ENCODE measurements at places on chromosomes 12 and 14.

DNA sequence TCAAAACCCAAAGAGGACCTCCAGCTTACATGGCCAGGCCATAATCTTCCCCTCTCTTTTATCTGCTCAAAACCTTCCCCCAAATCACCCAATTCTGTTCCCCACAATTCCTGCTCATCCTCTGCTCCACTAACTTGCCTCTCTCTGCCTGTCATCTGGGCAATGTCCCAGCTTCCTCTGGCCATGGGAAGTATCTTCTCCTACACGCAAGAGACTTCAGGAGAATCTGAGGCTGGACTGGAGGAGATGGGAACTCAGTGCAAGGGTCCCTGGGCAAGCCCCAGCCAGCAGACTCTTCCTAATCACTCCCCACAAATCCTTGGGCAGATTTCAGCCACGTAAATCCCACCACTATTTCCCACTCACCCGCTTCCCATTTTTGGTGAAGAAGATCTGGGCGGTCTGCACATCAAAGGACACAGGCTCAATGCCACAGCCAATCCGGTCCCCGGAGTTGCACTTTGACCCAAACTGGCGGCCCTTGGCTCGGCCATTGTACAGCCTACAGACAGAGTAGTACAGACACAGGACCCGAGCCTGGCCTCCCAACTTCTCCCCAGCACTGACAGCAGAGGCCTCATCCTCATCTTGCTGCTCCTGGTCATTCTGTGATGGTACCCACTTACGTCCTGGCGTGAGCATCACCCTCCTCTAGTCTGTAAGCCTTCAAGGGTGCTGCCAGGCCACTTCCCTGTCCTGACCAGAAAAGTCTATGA lies 4.7 kb downstream of the SPRYD3 start:
- no peak for DNase-seq

DNA sequence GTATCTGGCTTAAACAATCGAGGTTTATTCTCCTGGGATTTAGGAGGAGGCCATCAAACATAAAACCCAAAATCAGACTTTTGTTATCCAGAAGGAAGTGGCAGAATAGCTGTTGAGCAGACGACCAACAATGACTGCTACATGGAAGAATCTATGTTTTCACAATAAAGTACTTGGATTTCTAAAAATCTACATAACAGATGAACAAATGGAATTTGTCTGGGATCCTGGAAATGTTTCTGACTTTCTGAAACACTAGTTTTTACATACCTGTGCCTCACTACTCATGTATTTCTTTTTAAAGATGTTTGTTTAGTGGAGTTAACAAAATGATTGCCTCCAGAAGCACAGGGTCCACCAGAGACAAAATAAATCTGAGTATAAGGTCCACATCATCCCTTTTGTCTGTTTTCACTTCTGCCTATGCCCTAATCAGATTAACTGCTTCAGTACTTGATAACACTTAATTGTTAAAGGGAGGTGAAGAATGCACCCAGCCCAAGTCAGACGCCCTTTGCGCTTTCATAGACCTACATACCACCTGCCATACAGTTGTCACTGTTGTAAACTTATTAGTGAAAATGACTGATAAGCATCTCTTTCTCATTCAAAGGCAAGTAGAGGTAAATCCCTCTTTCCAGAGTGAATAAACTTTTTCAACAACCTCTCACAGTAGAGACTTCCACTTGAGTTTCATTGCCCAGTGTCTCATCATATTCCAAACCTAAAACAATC lies 164.6 kb downstream of the EGLN3 start:
- DNase-seq: no peak

- DNase-seq: no peak
Observed at GRCh38 chr14:61742371-61742770, 19.8 kb upstream of the SNAPC1 start.

- DNase-seq: no peak
Observed at GRCh38 chr12:193261-193660, 20.7 kb downstream of the SLC6A12 start.

GRCh38 chr14:94686511-94687160 lies 74.4 kb downstream of the SERPINA3 start:
- DNase-seq: no peak

DNA sequence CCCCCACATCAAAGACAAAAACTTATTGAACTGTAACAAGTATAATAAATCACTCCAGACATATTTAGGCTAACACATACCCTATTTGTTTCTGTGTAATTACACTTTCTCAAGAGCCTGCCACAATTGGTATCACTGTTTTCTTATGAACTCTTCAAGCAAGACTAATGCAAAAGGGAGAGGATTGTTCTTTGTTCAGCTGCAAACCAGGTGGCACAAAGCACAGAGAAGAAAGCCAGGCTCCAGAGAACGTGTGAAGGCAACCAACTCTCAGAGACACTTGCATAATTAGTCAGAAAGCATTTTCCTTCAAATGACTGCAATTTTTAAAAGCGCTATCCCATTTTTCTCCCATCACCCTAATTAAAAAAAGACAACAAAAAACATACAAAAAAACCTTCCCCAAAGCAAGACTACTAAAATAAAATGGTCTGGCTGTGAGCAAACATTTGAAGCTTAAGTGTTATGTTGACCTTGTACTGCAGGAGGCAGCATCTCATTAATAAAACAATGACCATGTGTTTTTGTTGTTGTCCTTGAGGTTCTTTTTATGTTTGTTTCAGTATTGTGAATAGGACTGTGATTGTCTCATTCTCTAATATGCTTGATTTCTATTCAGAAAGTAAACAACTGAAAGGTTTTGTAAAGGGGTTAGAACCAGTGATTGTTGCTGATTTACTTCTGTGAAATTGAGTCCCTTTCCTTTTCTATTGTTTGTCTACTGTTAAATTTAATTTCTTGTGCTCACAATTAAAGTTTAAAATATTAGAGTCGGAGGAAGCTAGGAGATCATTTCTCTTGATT lies 452.7 kb upstream of the PDE3A start:
- no peak for DNase-seq

DNA sequence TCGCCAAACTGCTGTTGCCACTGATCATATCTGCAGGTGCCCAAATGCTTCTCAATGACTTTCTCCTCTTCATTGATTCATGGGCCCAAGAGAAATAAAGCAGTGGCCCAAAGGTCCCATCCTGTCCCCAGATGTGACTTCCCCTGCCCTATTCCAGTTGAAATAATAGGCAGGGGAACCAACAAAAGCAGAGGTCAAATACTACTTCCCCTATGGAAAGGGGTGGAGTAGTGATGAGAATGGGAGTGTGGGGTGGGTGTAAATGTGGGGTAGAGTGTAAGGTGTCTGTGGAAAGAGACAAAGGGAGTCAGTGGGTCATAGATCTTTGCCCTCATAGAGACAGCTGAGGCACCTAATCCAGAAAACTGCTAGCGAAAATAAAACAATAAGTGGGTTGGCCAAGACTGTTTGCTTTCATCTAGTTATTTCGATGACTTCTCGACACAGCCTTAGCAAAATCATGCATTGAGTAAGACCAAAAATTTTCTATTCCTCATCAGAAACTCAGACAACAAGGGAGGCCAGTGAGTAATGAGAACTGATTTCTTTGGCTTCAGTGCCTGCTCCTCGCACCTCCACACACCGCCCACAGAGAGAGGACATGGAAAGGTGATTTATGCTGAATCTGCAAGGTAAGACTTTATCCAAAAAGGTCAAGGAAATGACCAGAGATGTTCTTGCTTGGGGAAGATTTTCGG lies 10.9 kb upstream of the IL22 start:
- DNase-seq: no peak

DNA sequence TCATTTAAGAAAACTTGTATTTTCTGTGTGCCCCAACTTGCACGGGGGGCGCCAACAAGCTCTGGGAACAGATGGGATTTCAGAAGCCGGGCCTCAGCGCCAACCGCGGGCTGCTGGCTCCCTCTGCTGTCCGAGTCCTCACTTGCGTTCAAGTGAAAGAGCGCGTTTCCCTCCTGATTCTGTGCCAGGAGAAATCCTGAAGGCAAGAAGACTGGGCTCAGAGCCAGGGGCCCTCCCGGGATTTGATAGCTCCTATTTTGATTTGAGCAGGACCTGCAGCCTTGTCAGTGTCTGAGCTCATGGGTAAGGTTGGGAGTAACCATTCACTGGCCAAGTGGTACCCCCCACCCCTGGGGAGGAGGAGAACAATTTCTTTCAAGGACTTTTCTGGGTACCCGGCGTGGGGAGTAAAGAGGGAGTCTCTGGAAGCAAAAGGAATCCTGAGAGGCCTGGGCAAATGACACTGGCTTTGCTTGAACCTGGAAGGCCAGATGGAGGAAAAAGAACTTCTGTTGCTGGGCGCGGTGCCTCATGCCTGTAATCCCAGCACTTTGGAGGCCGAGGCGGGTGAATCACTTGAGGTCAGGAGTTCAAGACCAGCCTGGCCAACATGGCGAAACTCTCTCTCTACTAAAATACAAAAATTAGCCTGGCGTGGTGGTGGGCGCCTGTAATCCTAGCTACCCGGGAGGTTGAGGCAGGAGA lies 179.0 kb upstream of the RGS6 start:
- DNase-seq: peak; percentile 29

- DNase-seq: no peak
Observed at GRCh38 chr12:112788205-112788604, 3.3 kb upstream of the RPH3A start.

DNA sequence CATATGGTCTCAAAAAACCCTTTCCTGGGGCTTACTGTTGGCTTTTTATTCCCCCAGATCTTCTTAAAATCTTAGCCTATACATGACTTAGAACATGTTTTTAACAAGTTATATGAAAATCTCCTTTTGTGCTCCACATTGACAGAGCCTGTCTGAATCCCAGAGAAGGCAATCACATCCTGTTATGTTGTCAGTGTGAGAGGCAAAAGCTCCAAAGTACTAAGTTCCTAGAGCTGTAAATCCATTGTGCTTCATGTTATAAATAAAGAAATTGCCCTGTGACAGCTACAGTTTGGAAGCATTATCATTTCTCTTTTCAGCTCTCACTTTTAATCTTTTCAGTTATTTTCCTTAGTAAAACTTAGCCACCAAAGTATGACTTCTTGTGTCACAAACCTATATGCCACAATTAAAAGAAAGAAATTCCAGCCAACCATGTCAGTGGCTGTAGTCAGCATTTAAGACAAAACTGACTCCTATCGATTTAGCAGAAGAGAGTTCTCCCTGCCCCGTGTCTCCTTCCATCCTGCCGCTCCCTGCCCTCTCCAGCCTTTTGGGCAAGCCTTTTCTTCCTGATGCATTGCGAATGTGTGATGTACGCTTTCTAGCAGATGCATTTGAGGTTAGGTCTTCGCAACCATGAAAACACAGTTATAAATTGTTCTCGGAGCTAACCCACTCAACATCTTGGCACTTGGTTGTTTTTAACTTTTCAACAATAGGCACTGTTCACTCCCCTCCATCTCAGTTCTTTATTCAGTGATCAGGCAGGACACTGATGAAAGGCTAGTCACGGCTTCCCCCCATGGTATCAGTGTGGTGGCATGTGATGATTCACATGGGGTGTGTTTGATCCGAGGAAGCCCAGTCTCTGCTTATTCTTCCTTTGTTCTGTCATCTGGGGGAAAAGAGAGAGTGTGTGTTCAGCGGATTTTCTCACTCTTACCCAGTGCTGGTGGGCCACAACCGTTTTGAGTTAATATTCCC lies 143.5 kb downstream of the SSPN start:
- DNase-seq: no peak

- DNase-seq: no peak
Observed at GRCh38 chr12:121196902-121197301, 13.0 kb upstream of the P2RX4 start.

GRCh38 chr12:44015333-44015941 lies 179.6 kb downstream of the TMEM117 start:
- no peak for DNase-seq

GRCh38 chr12:116804051-116804450 lies 65.9 kb downstream of the RNFT2 start:
- no peak for DNase-seq

DNA sequence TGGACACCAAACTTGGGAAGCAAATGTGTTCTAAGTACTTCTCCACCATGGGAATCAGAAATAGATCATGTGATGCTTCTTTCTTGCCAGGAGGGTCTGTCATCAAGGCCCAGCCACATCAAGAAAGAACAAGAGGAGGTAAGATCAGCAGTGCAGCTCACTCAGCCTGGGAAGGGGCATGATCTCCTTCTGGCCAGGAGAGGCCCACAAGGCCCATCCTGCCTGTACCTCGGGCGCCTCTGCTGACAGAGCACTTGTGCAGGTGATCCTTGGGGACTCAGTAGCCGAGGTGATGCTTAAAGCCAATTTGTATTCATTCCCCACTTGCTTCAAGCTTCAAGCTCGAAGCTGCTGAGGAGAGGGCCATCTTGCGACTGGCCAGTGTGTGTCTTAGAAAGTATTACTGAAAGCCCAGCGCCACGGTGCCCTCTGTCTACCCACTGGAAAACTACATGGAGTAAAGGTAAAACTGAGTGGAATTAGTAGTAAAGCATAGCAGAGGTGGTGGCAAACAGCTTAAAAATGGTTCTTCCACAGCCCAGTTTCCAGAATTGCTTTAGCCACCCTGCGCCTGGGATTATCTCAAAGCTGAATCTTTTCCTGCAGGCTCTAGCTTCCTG lies 26.2 kb downstream of the RTRAF start:
- peak; percentile 3 for DNase-seq

DNA sequence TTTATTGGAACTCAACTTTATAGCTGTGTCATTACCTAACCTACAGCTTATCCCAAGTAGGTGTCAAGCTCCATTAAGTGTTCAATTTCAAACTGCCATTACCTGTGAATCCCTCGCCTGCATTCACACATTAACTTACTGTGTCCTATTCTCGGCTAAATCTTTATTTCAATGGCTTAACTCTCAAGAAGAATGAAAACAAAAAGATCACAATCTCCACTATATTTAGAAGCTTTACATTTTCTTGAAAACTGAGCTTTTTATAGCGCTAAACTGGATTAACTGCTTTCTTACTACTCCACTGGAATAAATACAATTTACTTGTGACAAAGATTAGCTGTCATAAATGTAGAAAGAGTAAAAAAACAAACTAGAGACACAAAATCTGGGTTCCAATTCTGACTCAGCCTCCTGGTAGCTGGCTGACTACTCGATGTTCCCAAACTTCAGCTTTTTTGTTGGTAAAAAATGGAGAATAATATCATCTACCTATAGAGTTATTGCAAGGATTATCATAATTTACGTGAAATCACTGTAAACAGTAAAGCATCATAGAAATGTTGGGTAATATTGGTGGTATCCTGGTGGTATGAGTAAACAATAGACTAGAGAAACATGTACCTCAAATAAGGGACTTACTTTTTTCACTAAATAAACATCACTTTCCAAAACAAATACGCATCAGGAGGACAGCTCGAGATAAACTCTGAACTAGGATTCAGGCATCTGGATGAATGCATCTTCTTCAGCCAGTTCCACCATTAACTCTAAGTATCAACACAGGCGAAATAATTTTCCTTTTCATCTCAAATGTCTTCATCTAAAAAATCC lies 1.7 kb downstream of the RALGAPA1 start:
- no peak for DNase-seq

- DNase-seq: no peak
Observed at GRCh38 chr12:129779033-129779432, 124.8 kb downstream of the TMEM132D start.

GRCh38 chr12:131141514-131141913 lies 187.8 kb downstream of the ADGRD1 start:
- no peak for DNase-seq
